ENCODE measurements at places on chromosomes 2 and 18.

- no peak for DNase-seq
These were observed 428.1 kb downstream of the MEIS1 start for GRCh38 chr2:66862885-66863650.

GRCh38 chr2:162710287-162710890, 128.2 kb downstream of the KCNH7 start:
- no peak for DNase-seq

GRCh38 chr2:172836827-172837226, 101.2 kb downstream of the RAPGEF4 start:
- no peak for DNase-seq

DNA sequence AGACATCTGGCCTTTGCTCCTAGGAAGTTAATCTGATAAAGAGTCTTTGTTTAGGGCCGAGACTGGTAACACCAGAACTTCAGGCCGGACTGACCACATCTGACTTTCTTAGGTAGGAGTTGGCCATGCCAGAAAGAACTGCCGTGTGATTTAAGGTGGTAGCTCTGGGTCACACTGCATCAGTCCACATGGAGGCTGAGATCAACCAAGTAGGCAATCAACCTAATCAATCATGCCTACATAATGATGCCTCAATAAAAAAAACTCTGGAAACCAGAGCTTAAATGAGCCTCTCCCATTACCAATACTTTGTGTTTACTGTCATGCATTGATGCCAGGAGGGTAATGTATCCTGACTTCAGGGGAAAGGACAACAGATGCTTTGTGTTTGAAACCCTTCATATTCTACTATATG, 44.1 kb upstream of the ORC2 start:
- DNase-seq = peak; percentile 8

- no peak for DNase-seq
These were observed 12.4 kb downstream of the SUPT7L start for GRCh38 chr2:27651056-27651455.

- DNase-seq = peak; percentile 25
These were observed 97.8 kb upstream of the RASGRP3 start for GRCh38 chr2:33378556-33379210.

Data from ELF-1 (cell line).